NCI-H2029 (cell line): ENCODE measurements at places on chromosomes 1 and 21.

GRCh38 chr21:15993951-15994350, 264.2 kb downstream of the USP25 start:
- DNase-seq = no peak

DNA sequence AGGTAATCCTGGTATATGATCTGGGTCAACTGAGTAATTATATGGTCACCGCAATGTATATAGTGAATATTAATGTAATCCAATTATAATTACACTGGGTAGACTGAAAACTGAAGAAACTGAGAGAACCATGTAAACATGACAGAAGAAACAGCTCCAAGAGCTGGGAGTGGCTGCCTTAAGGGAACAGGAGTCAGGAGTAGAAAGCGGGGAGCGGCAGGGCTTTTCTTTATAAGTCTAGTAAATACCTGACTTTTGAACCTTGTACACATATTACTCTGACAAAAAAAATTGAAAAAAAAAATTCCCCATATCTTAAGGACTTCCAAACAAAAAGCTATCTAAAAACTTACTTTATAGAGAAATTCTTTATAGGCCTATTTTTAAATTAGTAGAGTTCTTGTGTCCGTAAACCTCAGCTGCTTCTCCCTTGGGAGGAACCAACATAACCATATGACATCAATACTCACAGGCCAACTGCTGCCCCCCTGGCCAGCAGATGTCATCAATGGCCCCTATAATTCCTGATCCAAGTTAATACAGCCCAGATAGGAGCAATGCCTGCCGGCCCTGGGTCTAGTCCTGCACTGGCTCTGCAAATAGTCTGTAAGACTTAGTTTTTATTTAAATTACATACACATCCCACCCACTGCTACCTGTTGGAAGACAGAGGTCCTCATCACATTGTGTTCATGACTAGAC, 33.8 kb downstream of the THAP3 start:
- DNase-seq = no peak

GRCh38 chr1:201480231-201481003, 11.4 kb upstream of the PHLDA3 start:
- DNase-seq = peak; percentile 78

- peak; percentile 55 for DNase-seq
These were observed 3.8 kb downstream of the GFI1 start for GRCh38 chr1:92482665-92483609.

GRCh38 chr1:210244746-210245367, 12.3 kb downstream of the SERTAD4 start:
- no peak for DNase-seq
